ENCODE measurements at places on chromosomes 12 and 14.
A peak's percentile ranks its signal among the peaks of the same experiment; 100 is the strongest.

DNA sequence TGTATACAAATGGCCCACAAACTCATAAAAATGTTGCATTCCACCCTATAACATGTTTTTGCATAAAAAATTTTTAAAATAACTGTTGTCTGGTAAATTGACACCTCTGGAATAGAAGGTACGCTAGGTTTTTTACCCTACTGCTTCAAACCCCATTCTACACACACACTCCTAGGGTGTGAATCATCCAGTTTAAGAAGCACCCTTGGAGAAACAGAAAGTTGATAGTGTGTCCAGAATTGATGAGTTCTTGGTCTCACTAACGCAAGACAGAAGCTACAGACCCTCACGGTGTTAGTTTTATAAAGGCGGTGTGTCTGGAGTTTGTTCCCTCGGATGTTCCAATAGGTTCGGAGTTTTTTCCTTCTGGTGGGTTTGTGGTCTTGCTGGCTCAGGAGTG is 158.5 kb downstream of the KLRB1 start:
- DNase-seq: no peak

DNA sequence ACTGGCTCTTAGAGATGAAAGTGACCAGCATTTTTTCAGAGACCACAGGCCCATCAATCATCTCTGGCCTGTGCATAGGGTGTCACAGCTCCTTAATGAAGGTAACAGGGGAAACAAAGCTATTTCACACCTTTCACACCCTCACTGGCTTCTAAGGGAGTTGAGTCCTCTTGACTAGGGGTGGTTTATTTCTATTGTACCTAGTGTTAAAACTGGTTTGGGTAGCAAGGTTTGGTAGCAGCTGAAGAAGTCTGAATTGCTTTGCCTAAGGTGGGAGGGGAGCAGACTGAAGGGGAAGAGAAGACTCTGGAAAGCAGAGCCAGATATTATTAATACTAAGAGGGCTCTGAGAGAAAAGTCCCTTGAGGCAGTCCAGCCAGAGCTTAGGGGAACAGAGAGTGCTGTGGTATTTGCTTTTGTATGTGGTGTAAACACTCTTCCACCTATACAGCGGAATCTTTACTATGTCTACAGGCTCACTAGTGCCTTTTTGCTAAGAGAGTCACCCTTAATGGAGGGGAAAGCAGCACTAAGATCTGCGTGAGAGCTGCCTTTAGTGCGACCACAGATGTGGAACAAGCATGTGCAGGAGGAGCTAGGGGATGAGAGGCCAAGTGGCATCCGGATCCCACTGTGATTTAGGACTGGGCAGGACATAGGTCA is 95.8 kb downstream of the STXBP6 start:
- no peak for DNase-seq

DNA sequence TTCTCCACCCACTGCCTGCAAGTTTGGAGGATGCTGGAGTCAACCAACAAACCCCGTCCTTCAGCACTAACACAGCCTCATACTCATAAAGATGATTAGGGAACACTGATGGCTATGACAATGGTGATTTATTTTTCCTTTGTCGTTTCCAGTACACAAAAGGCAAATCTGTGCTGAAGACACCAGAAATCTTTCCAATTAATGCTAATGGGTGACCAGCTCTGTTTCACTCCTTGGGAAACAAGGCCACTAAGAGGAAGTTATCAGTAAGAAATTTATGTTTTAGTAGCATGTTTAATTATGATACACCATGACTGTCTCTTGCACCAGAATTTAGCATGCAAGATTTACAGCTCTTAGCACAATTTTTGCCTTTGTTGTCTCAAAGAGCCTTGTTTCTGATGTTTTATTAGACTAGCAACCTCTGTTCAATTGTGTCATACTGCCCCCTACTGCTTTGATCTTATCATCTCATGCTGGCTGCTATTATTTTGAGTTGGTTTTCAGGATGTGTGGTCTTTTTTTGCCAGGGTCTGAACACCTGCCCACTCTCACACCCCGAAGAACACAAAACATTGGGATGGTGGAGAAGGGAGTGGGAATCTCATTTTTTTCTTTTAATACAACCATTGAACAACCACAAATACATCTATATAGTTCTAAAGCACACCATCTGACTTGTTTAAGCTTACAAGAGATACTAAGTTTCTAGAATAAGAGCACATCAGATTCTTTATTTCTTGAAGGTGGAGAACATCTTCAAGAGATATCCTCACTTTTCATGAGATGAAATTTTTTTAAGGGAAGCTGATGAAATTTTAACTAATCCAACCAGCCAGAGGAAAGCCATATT is 160.9 kb downstream of the SPTSSA start:
- DNase-seq: peak; percentile 31

- no peak for DNase-seq
Observed at GRCh38 chr14:100290607-100291304, 15.5 kb downstream of the SLC25A29 start.

- no peak for DNase-seq
Observed at GRCh38 chr12:55372521-55372920, 9.7 kb downstream of the OR6C75 start.

- no peak for DNase-seq
Observed at GRCh38 chr14:87967496-87967895, 25.5 kb downstream of the GALC start.

GRCh38 chr14:32472512-32473463 is 143.7 kb downstream of the AKAP6 start:
- DNase-seq: peak; percentile 91

GRCh38 chr12:53867216-53868012 is 71.2 kb upstream of the HOXC13 start:
- peak; percentile 12 for DNase-seq

- peak; percentile 0 for DNase-seq
Observed at GRCh38 chr12:118853634-118854033, 127.7 kb upstream of the SRRM4 start.

DNA sequence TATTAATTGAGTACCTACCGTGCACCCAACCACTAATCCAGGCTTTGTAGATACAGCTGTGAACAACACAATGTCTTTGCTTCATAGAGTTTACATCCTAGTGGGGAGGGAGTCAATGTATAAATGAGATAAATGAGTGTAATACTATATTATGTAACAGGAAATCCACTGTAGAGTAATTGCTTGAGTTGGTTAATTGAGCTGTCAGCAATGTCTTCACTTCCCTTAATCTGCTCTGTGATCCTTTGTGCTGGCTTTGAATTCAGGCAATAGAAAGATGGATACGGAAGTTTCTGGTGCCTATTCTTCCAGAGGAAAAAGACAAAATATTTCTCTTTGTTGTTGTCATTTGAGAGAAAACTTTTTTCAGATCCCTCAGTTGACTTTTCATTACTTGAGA is 104.0 kb upstream of the SLC16A7 start:
- DNase-seq: no peak

GRCh38 chr12:55041345-55042055 is 21.7 kb downstream of the NEUROD4 start:
- no peak for DNase-seq

DNA sequence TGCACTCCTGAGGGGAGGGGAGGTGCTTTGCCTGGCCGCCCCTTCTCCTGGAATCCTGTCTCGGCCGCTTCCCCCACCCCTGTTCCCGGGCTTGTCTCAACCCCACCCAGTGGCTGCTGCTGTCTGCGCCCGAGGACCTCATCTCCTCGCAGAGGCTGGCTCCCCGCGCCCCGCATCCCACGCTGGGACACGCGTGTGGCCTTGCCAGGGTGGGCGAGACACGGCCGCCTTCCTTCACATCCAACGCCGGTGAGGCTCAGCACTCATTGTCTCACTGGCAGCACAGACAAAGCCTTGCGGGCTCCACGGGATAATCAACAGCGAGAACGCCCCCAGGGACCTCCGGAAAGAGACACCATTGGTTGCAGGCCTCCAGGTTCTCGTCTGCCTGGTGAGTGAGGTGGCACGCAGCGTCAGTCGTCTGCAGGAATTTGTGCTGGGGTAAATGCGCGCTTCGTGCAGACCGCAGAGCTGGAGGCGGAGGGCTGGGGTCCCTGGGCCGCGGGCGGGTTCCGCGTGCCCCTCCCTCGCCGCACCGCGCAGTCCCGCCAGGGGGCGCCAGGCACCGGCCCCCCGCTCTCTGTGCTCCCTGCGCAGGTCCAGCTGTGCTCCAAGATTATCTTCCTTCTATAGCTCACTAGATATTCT is 26.8 kb downstream of the CCDC177 start:
- peak; percentile 36 for DNase-seq

DNA sequence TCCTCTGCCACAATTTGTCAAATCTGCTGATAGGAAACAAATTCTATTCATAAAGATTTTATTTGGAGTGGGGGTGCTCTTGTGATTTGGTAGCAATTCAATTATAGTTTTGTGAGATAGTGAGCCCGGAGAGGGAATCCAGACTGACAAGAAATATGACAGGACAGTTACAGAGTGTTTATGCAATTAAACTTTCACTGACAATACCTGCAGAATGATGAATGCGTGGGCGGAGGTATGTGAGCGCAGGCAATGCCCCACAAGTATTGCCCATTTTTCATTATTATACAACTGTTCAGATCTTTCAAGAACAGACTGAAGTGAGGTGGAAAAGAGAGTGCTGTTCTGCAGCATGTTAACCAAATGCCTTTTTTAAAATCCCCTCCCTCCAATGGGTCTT is 259.0 kb downstream of the EGLN3 start:
- DNase-seq: no peak

GRCh38 chr14:81366884-81367283 is 33.2 kb downstream of the STON2 start:
- no peak for DNase-seq

DNA sequence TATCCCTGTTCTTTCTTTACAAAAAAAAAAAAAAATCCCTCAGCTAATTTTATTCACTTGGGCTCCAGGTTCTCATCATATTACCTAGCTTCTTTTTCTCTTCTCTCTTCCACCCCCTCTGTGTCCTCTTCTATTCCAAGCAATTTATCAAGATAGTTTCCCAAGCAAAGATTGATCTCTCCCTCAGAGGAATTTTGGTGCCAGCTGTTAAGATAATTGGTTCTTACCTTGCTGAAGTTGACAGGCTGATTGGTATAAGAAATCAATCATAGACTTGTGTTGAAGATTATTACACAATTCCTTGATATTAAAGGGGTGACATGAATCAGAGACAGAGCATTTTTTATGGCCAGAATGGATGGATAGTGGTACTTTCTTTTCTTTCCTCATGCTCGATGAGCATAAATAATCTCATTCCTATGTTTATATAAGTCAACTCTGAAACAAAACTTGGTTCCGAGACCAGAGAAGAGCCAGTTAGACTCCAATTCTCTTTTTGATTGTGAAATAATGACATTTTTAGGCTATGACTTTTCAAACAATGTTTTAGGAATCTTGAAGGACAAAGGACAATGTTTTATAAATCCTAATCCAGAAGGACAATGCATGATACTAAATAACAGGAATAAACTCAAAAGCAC is 264.1 kb upstream of the PRKD1 start:
- peak; percentile 19 for DNase-seq

GRCh38 chr14:68636597-68636996 is 156.3 kb downstream of the ZFP36L1 start:
- no peak for DNase-seq

- DNase-seq: no peak
Observed at GRCh38 chr12:123833830-123834229, 71.7 kb downstream of the DNAH10 start.

DNA sequence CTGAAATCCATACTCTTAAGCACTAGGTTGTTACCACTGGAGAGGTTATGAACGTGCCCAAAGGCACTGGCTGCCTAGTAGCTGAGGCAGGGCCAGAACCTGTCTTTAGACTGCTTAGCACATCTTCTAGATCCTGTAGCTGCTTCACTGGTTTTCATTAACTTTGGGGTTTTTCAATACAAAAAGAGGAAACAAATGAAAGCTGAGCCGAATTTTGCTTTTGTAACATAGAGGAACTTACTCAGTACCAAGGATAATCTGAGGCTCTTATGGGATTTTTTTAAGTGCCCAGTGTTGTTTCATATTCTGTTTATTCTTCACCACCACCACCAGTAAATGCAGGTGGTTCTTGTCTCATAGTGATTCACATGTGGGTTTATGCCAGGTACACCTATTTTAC is 396.1 kb downstream of the RAD51B start:
- no peak for DNase-seq

GRCh38 chr12:99529966-99530365 is 117.6 kb upstream of the GARIN6 start:
- no peak for DNase-seq

DNA sequence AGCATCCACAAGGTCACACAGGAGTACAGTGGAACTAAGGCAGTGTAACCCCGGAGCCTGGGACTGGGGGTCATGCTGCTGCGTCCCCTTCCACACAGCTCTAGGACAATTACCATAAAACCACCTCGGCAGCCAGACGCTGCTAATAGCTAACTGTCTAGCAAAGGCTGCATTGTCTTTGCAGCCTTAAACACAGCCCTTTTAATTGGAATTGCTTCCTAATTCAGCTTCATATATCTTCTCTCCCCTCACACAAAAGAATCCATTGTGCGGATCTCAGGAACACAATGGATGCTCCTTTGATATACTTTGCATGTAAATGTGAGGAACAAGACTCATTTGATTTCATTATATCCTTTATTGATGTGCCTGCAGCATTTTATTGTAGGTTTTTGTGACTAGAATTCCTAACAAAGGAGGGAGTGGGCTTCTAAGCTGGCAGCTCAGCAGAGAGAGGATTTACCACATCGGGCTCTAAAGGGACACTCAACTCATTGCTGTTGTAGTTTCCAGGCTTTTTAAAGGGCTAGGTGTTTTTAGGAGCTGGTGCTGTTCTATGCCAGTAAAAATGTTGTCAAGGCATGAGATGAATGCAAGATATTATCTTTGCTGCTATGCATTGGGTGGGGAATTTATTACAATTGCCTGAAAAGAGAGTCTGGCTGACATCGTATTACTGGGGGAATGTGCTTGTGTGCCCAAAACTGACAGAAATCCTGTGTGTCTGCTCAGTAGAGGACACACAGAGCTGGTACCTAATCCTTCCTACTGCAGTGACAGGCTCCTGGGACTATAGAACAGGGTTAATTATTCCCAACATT is 30.4 kb upstream of the DACT1 start:
- DNase-seq: peak; percentile 41

- peak; percentile 81 for DNase-seq
Observed at GRCh38 chr12:24931666-24932405, 17.1 kb downstream of the BCAT1 start.

- DNase-seq: no peak
Observed at GRCh38 chr14:56745097-56745496, 65.2 kb downstream of the OTX2 start.

DNA sequence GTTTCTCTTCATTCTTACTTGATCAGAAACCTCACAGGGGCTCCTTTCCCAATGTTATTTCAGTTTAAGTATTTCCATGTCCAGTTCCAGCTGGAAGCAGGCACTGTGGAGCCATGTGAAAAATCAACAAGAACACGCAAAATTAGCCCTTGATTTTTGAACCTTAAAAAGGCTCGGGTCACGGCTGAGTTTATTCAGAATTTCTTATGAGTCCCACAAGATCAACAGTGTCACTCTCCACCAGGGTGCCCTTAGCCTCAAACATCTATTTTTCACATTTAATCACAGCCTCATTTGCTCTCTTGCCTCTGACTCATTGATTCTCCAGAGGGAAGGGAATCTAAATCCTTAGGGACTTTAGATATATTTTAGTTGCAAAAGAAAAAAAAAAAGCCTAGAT is 157.7 kb upstream of the AVPR1A start:
- DNase-seq: peak; percentile 70

GRCh38 chr12:121678305-121678704 is 8.9 kb upstream of the MORN3 start:
- no peak for DNase-seq

All from fibroblast of skin of back (primary cell).